ENCODE measurements at places on chromosomes 1 and 21.

- H3K36me3 ChIP-seq: no peaks in the 10 kb centered on the region
- H3K4me1 ChIP-seq: peaks cover 3% of the 10 kb centered on the region
- no peak overlapping the region for H3K4me3 ChIP-seq
- H3K27me3 ChIP-seq: peaks cover 1% of the 10 kb centered on the region
- no peak overlapping the region for H3K27ac ChIP-seq
Measured at GRCh38 chr1:228987736-228988506, 252.6 kb downstream of the RHOU start.

DNA sequence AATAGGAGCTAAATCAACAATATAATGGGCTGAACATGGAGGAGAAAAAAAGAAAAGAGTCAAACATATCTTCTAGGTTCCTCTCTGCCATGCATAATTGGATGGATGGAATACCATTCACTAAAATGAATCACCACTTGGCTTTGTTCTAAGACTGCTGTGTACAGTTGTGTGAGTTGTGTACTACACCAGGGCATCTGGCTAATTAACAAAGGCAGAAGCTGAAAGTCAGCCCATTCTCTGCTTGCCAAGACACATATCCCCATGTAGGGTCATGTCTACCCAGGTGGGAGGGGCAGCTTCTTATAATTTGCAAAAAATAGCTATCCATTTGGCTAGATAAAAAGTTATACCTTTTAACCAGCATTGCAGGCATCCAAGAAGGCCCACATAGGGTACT, 21.0 kb downstream of the JUN start:
- DNase-seq: no peak
- no peaks in the 10 kb centered on the region for H3K36me3 ChIP-seq
- no peaks in the 10 kb centered on the region for H3K27me3 ChIP-seq

DNA sequence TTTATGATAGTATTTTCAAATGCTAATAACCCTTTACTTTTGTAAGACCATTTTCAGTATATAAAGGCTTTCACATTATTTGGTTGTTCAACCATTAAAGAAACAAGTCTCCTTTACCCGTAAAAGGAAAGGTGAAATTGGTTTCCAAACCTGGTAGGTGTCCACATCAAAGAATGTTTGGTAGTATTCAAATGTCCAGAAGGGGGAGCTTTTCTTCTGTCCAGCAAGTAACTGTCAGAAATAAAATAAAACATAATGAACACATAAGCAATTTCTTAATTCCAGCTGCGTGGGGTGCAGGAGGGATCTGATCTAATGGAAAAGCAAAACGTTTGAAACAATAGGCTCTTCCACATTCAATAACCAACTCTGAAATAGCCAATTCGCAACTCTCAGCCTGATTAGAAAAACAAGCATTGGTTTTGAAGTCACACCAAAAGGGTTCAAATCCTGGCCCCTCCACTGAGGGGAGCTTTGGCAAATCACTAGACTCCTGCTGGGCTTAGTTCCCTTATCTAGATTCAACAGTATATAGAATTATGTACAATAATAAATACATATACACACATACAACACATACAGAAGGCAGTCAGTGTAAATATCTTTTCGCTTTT, 11.0 kb downstream of the YIPF1 start:
- H3K27ac ChIP-seq: no peak overlapping the region
- peaks cover 2% of the 10 kb centered on the region for H3K4me1 ChIP-seq
- H3K27me3 ChIP-seq: no peaks in the 10 kb centered on the region
- no peak overlapping the region for H3K4me3 ChIP-seq

GRCh38 chr1:1622010-1622787, 6.9 kb downstream of the MIB2 start:
- no peaks in the 10 kb centered on the region for H3K36me3 ChIP-seq
- H3K27me3 ChIP-seq: no peaks in the 10 kb centered on the region

- peaks cover 9% of the 10 kb centered on the region for H3K27me3 ChIP-seq
- no peaks in the 10 kb centered on the region for H3K4me1 ChIP-seq
- no peak overlapping the region for H3K4me3 ChIP-seq
- DNase-seq: peak; percentile 71
- H3K36me3 ChIP-seq: no peaks in the 10 kb centered on the region
Measured at GRCh38 chr1:192445839-192446489, 129.2 kb downstream of the RGS21 start.

- peaks cover 2% of the 10 kb centered on the region for H3K36me3 ChIP-seq
- H3K4me1 ChIP-seq: peaks cover 20% of the 10 kb centered on the region
- no peak overlapping the region for H3K27ac ChIP-seq
- no peak overlapping the region for H3K4me3 ChIP-seq
Measured at GRCh38 chr21:45169001-45169400, 94.6 kb downstream of the ADARB1 start.

- peaks cover 17% of the 10 kb centered on the region for H3K4me1 ChIP-seq
- DNase-seq: no peak
- H3K4me3 ChIP-seq: no peak within 1 kb of the TSS
Measured at GRCh38 chr1:160081261-160081936, at the start of gene KCNJ9. TSS of gene KCNJ9 (plus strand) at chr1:160081538. CDS start at chr1:160084031, 2,493 bp downstream.

DNA sequence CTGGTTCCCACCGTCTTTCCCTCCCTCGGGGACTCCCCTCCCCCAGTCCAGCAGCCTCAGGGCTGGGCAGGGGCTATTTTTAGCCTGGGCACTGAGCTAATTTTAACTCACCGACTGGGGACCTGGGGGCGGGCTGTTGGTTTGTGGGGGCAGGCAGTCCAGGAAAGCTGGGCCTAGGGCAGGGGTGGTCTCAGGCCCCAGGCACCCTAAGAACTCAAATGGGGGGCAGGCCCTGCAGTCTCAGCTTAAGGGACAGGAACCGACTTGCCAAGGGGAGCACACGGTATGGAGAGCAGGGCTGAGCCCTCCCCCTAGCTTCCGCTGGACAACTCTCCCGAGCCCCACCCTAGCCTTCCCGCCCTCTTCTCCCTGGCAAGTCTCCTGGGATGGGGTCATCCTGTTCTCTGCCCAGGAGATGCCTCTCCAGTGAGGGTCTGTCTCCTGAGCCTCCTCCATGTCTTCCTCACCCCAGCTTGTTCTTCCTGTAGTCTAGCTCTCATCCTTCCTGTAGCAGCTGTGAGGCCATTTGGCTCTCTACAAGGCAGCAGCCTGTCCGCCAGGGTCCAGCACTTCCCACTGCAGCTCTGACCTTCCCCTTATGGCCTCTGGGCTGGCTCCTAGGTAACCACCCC, 10.1 kb downstream of the MEF2D start:
- peak overlapping the region; percentile 48 for H3K4me3 ChIP-seq
- H3K27ac ChIP-seq: peak overlapping the region; percentile 86
- DNase-seq: no peak
- peaks cover 22% of the 10 kb centered on the region for H3K36me3 ChIP-seq
- H3K27me3 ChIP-seq: no peaks in the 10 kb centered on the region
- H3K4me1 ChIP-seq: peaks cover 93% of the 10 kb centered on the region

DNA sequence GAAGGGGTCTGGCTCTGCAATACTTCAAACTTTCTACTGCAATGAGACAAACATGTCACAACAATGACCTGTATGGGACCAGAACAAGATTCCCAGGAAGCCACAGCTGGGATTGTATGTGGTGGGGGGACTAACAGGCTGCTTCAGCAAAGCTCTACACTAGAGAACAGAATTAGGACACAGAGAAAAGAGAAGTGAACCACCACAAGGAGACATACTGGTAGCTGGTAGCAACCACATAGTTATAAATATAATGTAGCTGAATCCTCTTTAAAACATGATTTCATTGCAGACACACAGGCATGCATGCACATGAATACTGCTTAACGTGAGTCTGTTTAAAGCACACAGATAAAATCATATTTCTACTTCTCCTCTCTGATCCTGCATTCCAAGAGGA, 3.5 kb upstream of the ILDR2 start:
- no peak for DNase-seq
- H3K4me1 ChIP-seq: peaks cover 25% of the 10 kb centered on the region
- H3K27me3 ChIP-seq: peaks cover 10% of the 10 kb centered on the region
- H3K36me3 ChIP-seq: no peaks in the 10 kb centered on the region

DNA sequence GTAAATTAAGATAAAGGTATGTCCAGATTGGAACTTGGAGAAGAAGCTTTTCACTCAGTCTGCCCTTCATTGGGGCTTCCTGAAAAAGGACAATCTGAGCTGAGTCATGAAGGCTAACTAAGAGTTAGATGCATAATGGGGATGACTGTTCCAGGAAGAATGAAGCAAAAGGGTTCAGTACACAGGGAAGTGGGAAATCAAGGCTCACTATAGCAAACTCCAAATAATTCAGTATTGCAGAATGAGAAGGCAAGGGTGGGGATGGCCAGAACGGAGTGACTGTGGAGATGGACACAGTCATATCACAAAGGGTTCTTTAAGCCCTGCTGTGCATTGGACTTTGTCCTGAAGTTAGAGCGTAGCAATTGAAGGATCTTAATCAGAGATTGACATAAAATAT, 158.3 kb downstream of the FGGY start:
- H3K4me1 ChIP-seq: no peaks in the 10 kb centered on the region
- no peaks in the 10 kb centered on the region for H3K27me3 ChIP-seq
- no peak overlapping the region for H3K27ac ChIP-seq
- peaks cover 5% of the 10 kb centered on the region for H3K36me3 ChIP-seq
- H3K4me3 ChIP-seq: no peak overlapping the region

DNA sequence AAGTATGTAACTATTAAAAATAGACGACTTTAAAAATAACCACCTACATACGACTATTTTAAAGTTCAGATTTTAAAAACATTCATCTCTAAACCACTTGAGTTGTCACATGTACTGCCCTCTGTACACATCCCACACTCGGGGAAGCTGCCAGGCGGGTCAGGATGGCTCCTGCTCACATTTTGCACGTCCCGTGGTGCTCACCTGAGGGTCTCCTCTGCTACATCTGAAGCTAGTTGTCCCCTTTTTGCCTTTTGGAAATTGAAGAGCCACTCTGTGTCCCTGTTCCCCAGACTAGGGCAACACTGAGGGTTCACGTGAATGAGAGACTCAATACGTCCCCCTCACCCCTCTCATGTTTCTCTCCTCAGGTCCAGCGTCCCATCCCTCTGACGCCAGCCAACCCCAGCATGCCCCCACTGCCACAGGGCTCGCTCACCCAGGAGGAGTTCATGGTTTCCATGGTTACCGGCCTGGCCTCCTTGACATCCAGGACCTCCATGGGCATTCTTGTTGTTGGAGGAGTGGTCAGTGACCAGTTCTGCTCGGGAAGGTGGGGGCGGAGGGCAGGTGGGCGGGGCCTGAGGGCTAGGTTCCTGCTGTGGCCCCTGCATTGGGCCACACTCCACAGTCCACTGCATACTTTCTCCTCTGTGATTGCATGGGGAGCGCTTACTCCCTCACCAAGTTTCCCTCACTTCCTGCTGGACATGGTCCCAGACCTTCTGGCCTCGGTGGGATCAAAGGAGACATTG, 13.0 kb upstream of the MIIP start:
- peaks cover 55% of the 10 kb centered on the region for H3K36me3 ChIP-seq
- no peak overlapping the region for H3K4me3 ChIP-seq
- no peak overlapping the region for H3K27ac ChIP-seq
- H3K4me1 ChIP-seq: no peaks in the 10 kb centered on the region

DNA sequence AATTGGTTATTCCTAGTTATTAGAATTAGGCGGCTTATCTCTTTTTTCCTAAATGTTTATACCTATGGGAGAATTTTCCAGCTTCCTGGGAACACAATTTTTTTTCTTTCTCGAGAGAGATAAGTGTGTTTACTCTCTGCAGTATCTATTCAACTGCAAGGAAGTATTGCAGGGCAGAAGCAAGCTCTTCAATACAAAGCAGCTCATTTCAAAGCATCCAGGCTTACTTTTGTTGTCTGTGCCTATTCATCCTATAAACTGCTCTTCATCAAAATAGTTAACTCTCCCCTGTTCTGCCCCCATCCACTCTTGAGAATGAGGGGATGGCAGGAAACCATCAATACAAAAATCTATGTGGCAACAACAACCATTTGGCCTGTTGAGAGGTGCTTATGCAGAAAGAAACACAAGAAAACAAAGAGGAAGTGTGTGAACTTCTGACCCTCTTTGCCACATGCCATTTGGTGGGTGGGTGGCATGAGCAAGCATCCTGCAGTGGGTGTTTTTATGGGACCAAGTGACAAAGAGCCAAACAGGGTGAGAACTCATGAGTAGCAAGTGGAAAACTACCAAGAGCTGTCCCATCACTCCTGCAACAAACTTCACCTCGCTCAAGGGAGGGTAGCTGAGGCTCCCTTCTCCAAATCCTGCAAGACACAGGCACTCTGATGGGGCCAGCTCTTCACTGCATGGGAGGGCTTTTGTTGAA, 50.6 kb upstream of the MRPS6 start:
- DNase-seq: peak; percentile 82
- H3K36me3 ChIP-seq: no peaks in the 10 kb centered on the region
- H3K27me3 ChIP-seq: no peaks in the 10 kb centered on the region
- peak overlapping the region; percentile 43 for H3K27ac ChIP-seq

- no peaks in the 10 kb centered on the region for H3K27me3 ChIP-seq
- H3K36me3 ChIP-seq: no peaks in the 10 kb centered on the region
- H3K27ac ChIP-seq: no peak overlapping the region
- no peak overlapping the region for H3K4me3 ChIP-seq
- DNase-seq: no peak
Measured at GRCh38 chr1:82491301-82492048, 690.7 kb downstream of the ADGRL2 start.

DNA sequence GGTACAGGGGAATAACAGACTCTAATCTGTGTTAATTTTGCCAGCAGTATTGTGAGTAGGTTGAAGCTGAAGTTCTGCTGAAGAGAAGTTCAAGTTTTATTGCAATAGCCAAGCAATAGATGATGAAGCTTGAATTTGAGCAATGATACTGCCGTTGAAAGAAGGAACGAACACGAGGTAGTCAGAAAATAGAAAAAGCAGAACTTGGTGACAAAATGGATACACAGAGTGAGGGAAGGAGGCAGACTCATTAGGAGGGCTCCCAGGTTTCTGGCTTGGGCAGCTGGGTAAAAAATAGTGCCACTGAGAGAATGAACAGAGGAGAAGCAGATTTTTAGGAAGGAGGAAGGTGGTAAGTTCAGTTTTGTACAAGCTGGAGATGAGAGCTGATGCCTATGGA, 22.3 kb upstream of the AGO1 start:
- H3K36me3 ChIP-seq: no peaks in the 10 kb centered on the region
- DNase-seq: no peak
- no peaks in the 10 kb centered on the region for H3K27me3 ChIP-seq
- H3K4me3 ChIP-seq: no peak overlapping the region
- H3K27ac ChIP-seq: no peak overlapping the region

DNA sequence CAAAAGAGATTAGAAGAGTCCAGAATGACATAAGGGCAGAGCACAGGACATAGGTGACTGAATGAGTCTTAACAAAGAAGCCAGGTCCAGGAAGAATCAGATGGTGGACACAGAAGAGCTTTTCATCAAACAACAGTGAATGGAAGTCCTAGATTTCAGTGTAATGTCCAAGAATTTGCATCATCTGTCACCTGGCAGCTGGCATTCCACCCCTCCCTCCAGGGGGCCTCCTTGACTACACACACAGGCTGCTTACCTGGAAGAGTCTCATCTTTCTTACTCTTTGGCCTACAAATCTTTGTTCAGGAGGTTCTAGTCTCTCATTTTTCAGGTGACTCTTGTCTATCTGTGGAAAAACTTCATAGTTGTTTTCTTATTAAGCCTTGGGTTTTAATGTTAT, 36.2 kb downstream of the GORAB start:
- no peaks in the 10 kb centered on the region for H3K36me3 ChIP-seq
- peaks cover 9% of the 10 kb centered on the region for H3K27me3 ChIP-seq
- no peak overlapping the region for H3K27ac ChIP-seq
